ENCODE measurements at places on chromosomes 5 and 9.
A peak's percentile ranks its signal among the peaks of the same experiment; 100 is the strongest.

GRCh38 chr5:142849466-142849865, 79.3 kb downstream of the ARHGAP26 start:
- no peak for DNase-seq

- DNase-seq = no peak
These were observed 610.3 kb downstream of the TLE1 start for GRCh38 chr9:81079055-81079454.

- DNase-seq = peak; percentile 60
These were observed 188.0 kb downstream of the CARTPT start for GRCh38 chr5:71907001-71907588.

DNA sequence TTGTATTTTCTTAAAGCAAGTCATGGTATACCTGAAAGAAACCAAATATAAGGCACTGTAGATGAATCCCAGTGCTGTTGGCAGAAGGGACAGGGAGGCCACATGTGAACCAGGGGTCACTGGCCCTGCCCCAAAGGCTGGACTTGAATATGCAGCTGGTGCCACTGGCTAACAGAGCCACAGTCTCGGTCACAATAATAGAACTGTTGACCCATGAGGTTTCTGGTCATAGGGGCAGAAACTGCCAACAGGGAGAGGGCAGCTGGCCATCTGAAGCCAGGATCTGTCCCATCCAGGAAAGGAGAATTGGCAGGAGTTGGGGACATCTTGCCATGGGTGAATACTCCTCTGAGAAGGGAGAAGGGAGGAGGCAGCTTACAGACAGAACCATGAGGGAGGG, 31.9 kb downstream of the PALM2AKAP2 start:
- no peak for DNase-seq

DNA sequence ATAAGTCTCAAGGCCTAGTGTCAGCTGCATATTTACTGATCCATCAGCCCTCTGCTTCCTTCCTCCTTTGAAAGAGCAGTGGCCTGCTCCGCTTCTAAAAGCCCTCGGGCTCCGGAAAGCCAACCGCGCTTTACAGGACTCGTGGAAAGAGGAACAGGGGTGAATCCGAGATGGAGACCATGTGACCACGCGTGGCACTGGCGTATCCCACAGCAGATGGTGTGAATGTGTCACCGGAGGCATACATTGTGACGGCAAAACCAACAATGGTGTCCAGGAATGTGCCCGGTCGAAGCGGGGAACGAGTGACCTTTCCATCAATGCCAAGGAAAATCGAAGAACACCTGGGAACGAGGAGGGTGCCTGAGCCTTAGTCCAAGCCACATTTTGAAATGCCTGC, 484.6 kb downstream of the SPATA31A7 start:
- no peak for DNase-seq

DNA sequence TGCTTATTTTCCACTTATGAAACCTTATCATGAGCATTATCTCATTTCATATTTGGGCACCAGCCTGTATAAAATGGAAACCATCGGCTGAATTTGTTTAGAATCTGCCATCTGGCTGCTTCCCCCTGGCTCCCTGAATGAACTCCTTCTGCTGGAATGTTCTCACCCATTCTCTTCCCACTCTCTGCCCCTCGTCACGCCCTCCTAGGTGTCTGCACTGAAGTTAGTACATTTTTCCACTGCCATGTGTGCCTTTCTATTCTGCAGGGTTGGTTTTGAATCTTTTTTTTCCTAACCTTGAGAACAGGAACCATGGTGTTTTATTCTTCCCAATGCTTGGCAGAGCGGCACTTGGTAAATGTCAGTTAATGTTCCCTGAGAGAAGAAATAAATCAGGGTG, 359.7 kb downstream of the MLLT3 start:
- no peak for DNase-seq
